ENCODE measurements at places on chromosomes 4 and X. TPM values are rescaled to one million over a fixed set of nuclear protein-coding genes. Genes with fewer than 3 reads are reported as not detected.

DMP1 gene
- 3.0 TPM for total RNA-seq

PRRG3 gene
- 2.0 TPM for total RNA-seq

STOX2 gene
- 26.7 TPM for total RNA-seq

PRPS1 gene
- 31.8 TPM for total RNA-seq

DKK2 gene
- not detected for total RNA-seq

OTUD6A gene
- not detected for total RNA-seq

FIP1L1 gene
- total RNA-seq, result 56.8 TPM

S100G gene
- total RNA-seq, result not detected

NOP14 gene
- 17.2 TPM for total RNA-seq

SYTL4 gene
- 0.25 TPM for total RNA-seq

ADH7 gene
- not detected for total RNA-seq

PDCL2 gene
- total RNA-seq, result not detected

ATP2B3 gene
- 68.0 TPM for total RNA-seq

CFI gene
- total RNA-seq, result not detected

NR3C2 gene
- 0.29 TPM for total RNA-seq

NDP gene
- not detected for total RNA-seq

IQSEC2 gene
- total RNA-seq, result 1.6 TPM

EVC gene
- total RNA-seq, result 6.7 TPM

NPY2R gene
- not detected for total RNA-seq

PDE6B gene
- 2.3 TPM for total RNA-seq
